ENCODE measurements at places on chromosomes 16 and 17. TPM values are rescaled to one million over a fixed set of nuclear protein-coding genes. Genes with fewer than 3 reads are reported as not detected.

Gene RGS11
- total RNA-seq: 2.9 TPM

Gene KRT40
- 0.32 TPM for total RNA-seq

Gene KRT31
- not detected for total RNA-seq

Gene KRT32
- not detected for total RNA-seq

Gene OR1F1
- total RNA-seq: not detected
